CD4-positive, alpha-beta T cell treated with Interleukin-15 for 4 hours (primary cell): ENCODE measurements at places on chromosomes 13 and 19.

GRCh38 chr19:45440873-45441654, 17.3 kb upstream of the ERCC1 start:
- no peak for DNase-seq

- DNase-seq, result no peak
Measured at GRCh38 chr13:62906469-62906868, 1490.8 kb upstream of the PCDH20 start.

DNA sequence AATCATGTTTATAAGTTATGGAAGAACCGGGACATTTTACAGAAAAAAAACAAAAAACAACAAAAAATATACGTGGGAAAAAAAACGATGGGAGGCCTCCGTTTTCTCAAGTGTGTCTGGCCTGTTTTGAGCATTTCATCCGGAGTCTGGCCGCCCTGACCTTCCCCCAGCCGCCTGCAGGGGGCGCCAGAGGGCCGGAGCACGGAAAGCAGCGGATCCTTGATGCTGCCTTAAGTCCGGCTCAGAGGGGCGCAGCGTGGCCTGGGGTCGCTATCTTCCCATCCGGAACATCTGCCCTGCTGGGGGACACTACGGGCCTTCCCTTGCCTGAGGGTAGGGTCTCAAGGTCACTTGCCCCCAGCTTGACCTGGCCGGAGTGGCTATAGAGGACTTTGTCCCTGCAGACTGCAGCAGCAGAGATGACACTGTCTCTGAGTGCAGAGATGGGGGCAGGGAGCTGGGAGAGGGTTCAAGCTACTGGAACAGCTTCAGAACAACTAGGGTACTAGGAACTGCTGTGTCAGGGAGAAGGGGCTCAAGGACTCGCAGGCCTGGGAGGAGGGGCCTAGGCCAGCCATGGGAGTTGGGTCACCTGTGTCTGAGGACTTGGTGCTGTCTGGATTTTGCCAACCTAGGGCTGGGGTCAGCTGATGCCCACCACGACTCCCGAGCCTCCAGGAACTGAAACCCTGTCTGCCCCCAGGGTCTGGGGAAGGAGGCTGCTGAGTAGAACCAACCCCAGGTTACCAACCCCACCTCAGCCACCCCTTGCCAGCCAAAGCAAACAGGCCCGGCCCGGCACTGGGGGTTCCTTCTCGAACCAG, 1.8 kb upstream of the APOE start:
- DNase-seq, result peak; percentile 77

DNA sequence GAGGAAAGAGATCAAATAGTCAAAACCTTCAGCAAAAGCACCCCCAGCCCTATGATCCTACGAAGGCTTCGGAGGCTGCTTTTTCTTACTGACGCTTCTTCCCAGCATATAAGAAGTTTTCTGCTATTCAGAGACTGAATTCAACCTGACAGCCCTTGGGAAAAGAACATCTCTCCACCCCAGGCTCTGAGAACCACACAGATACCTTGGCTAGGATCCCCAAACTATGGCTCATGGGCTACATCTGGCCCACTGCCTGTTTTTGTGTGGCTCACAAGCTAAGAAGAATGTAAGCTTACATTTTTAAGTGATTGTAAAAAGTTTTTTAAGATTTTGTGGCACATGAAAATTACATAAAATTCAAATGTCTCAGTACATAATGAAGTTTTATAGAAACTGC, 3.0 kb downstream of the SLC15A1 start:
- DNase-seq, result no peak

DNA sequence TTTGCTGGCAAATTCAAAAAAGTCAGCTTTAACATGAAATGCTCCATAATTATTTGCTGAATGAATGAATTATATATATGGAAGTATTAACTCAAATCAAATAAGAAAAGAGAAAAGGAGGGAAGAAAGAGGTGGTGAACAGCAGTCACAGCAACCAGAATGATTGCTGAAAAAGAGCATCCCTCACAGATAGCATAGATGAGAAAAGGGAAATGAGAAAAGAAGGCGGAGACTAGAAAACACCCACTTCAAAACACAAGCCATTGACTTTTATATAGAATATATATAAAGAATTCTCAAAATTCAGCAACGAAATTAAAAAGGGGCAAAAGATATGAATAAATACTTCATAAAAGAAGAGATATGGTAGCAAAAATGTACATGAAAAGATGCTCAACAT, 75.2 kb downstream of the CAB39L start:
- DNase-seq, result no peak

- DNase-seq, result no peak
Measured at GRCh38 chr19:57802269-57802668, 12.4 kb downstream of the ZNF552 start.

DNA sequence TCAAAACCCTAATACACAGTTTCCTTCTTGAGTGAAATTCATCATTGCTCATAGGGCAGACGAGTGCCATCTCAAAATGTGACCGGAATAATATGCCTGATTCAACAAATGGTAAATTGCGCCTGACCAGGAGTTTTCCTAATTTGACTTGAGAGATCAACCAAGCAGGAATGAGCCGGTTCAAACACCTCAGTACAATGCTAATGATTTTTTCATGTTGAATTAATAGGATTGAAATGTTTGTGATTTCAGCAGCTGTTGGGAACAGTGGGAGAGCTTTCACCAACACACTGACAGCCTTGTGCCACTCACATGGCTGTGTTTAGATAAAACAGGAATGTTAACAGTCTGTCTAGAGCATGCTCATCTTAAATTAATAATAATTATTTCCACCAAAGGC, 484.8 kb downstream of the PCDH9 start:
- DNase-seq, result no peak

GRCh38 chr13:40102360-40102727, 446.9 kb downstream of the COG6 start:
- DNase-seq, result no peak
